ENCODE measurements at places on chromosomes 11 and 22.

- no peak for DNase-seq
Observed at GRCh38 chr22:43036282-43036829, 21.4 kb upstream of the PACSIN2 start.

DNA sequence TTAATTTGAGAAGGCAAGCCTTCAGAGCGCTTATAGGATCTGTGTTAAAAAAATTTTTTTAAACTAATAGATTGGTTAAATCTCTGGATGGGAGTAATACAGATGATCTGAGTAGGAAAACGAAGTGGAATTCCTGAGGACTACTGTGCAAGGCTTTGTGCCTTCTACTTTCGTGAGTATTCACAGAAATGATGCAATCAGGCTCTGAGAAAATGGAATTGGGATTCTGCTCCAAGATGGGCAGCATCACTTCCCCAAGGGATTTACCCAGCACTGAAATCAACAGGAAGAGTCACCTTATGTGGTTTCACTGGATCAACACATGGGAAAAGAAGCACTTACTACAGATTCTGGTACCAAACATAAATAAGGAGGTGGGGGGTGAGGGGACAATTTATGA is 12.5 kb downstream of the KMT5B start:
- no peak for DNase-seq

GRCh38 chr11:33893711-33894397 is 2.0 kb upstream of the LMO2 start:
- no peak for DNase-seq

DNA sequence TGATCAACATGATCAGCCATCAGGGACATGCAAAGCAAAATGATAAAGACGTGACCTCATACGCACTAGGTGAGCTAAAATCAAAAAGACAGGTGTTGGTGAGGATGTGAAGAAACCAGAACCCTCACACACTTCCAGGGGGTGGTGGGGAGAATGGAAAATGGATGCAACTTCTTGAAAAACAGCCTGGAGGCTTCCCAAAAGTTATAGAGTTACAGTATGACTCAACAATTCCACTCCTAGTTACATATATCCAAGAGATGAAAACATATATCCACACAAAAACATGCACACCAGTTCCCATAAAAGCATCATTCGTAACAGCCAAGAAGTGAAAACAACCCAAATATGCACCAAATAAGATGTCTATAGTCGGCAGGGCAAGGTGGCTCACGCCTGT is 42.1 kb upstream of the APLNR start:
- no peak for DNase-seq

GRCh38 chr11:129608711-129609110 is 206.9 kb upstream of the TMEM45B start:
- DNase-seq = no peak

GRCh38 chr11:8867931-8868631 is 42.9 kb upstream of the AKIP1 start:
- no peak for DNase-seq

- DNase-seq = no peak
Observed at GRCh38 chr22:22030493-22031182, 48.1 kb upstream of the TOP3B start.

- no peak for DNase-seq
Observed at GRCh38 chr11:77080643-77081210, 14.0 kb downstream of the CAPN5 start.

DNA sequence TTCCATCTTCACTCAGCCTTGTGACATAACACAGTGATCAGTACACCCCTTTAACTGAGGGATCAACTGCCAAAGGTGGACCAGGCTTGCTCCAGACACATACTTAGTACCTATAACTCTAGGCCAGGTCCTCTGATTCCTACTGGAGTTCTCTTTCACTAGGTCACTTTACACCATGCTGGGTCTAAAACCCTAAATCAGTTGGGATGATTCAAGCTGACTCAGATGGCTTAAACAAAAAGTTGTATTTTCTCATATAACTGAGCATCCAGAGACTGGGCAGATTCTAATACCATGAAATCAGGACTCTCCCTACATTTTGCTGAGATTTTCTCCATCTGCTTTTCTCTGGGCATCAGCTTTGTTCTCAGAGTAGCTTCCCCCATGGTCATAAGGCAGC is 26.0 kb upstream of the FLI1 start:
- DNase-seq = no peak

- DNase-seq = no peak
Observed at GRCh38 chr11:123690485-123690884, 36.1 kb upstream of the SCN3B start.

- no peak for DNase-seq
Observed at GRCh38 chr11:17933708-17934107, 79.1 kb downstream of the SERGEF start.

GRCh38 chr11:69446108-69446507 is 35.4 kb upstream of the LINC01488 start:
- no peak for DNase-seq

GRCh38 chr11:46294365-46295309 is 17.2 kb downstream of the CREB3L1 start:
- DNase-seq = no peak

DNA sequence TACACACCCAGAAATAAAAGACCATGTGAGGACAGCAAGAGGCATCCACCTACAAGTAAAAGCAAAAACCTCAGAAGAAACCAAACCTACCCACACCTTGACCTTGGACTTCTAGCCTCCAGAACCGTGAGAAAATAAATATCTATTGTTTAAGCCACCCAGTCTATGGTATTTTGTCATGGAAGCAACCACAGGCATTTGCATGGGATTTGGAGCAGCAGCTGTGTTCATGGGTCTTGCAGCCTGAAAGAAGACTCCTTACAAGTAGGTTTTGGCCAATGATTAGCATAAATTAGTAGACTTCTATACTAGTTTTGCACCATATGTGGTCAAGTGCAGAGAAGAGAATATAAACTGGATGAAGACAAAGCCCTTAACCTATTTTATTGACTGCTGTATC is 27.9 kb downstream of the FSHB start:
- DNase-seq = no peak

- no peak for DNase-seq
Observed at GRCh38 chr11:10534316-10534715, 6.7 kb downstream of the RNF141 start.

- DNase-seq = no peak
Observed at GRCh38 chr22:24937114-24937513, 9.4 kb downstream of the LHFPL7 start.

DNA sequence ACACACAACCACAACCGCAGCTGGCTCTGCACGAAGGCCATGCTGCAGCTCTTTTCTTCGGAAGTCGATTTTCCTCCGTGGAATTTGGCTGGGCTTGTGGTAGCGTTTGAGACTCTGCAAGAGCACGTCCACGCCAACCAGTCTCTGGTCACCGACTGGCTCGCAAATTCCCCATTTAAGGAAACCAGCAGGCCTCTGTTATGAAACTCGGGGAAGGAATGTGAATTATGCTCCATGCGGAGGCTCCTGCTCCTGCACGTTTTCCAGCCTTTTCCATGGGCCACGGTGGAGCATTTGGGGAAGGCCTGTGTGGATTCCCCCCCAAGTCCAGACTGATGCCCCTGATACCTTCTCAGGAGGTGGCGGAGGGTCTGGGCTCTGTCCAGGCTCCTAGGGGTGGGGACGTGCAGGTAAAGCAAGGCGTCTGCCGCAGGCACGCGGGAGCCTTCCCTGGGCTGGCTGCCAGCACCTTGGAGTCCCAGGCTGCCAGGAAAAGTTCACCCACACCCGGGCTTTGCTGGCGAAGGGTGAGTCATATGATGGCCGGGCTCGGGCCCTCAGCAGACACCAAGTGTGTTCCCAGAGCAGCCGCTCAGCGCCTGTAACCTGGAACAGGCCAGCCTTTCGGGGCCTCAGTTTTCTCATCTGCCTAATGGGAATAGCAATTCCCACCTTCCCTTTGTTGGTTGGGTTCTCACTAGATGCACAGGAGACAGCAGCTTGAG is 41.9 kb downstream of the LRP5 start:
- DNase-seq = no peak

DNA sequence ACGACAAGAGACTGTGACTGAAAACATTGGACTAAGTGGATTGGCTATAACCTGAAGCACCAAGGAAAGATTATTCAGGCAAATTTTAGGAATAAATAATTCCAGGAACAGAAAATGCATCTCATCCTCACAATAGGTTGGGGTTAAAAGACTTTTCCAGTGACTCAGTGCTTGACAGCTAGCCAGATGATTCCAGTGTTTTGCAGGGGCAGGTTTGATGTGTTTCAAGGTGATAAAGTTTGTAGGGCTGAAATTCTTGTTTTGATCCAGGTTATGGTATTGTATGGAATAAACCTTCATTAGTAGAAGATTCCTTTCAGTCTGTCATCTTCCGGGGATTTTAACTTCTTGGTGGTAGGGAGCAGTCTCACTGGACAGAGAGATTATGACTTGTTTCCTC is 2.3 kb downstream of the EXT2 start:
- no peak for DNase-seq

- DNase-seq = peak; percentile 40
Observed at GRCh38 chr11:126282736-126283591, at the start of gene TIRAP. TIRAP (plus strand) TSS chr11:126283093; CDS start chr11:126290895, 7,802 bp downstream.

DNA sequence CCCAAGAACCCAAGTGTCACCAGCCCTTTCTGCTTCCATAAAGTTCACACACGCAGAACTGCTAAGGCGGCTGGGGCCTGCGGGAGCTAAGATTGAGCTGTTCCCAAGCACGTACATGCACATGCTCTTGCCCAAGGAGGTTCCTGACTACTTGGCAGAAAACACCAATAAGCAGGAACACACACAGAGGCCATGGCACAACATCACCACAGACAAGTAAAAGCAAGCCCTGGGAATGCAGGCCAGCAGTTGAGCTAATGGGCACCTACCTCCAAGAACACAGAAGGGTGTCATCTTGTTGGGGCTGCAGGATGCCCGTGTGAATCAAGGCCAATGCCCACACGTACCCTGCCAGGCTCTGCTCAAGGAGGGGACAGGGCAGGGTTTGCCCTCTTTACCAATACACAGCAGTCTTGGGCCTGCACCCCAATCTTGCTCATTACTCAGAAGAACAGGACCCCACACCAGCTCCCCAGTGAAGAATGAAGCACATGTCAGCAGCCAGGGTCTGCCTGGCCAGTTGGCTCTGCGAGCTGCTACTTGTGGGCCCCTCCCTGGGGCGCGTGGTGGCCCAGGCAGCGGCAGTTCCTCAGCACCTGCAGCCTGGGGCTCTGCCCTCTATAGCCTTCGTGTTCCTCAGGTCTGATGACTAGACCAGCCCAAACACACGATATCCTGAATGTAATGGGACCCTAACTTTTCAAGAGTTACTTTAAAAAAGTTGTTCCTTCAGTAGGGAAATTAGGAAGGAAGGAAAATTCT is 32.3 kb upstream of the CYP2D6 start:
- DNase-seq = no peak

- DNase-seq = no peak
Observed at GRCh38 chr11:19628018-19628417, 84.6 kb upstream of the NAV2 start.

DNA sequence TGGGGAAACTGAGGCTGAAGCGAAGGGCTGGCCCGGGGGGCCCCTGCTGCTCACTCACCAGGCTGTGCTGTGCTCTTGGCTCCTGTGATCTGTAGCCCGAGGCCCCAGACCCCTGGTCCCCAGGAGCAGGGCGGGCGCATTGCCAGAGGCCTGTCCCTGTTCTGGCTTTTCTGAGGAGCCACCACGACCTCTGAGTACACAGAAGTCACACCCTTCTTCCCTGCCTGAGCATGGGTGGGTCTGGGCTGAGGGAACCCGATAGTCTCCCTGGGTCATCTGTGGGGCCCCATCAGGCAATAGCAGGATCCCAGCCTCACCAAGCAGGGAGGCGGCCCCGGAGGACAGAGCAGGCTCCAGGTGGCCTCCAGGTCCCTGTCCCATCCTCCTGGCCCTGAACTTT is 5.1 kb downstream of the CASTOR1 start:
- DNase-seq = no peak

DNA sequence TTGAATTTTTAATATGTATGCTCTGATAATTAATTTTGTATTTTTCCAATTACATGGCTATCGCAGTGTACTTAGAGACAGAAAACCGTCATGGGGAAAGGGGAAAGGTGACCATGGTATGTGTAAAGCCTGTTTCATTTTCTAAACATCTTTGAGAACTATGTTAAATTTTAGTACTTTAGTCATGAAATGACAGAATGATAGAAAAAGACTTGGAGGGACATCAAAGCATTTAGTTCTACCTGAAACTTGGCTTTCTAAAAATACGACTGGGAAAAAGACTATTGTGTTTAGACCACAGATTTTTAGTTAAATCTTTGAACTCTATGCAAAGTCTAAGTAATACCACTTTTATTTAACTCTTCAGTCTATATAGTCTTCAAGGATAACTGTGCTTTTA is 54.1 kb downstream of the MAML2 start:
- no peak for DNase-seq

DNA sequence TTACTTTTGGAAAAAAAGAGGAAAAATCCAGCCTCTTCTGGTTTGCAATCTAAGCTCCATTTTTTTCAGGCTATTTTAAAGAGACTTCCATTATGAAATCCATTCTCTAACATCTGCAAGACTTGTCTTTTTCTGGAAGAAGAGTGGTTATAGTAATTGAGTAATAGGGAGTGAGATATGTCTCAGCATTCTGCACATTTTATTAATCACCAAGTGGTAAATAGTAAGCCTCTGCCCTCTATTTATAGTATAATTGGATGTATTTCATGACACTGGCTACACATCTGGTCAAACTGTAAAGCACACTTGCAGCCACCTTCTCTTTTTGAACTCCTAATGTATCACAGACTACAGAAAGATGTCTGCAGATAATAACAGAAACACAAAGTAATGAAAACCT is 391.1 kb downstream of the ETS1 start:
- no peak for DNase-seq

DNA sequence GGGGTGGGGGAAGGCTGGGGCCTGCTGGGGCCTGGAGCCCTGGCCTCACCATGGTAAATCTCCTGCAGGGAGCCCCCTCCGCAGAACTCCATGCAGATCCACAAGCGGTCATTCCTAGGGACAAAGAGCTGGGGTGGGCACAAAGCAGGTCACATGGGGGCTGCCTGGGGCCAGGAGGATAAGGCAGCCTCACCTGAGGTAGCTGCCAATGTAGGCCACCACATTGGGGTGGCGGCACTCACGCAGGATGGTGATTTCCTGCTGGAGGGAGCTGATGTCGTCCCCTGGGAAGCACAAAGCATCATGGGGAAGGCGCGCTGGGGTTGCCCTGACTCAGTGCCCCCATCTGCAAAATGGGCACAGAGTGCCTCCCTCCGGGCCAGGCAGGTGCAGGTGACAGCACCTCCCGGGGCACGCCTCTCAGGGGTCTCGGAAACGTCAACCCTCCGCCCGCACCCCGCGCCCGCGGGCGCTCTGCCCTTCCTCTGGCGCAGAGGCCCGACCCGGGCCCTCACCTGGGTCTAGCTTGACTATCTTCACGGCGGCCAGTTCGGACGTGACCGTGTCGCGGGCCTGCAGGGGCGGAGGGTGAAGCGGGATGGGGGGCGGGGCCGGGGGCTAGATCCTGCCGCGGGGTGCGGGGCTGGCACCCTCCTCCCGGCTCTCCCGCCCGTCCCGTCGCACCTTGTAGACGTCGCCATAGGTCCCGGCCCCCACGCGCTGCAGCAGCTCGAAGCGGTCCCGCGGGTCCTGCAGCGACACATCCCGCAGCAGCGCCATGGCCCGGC is 450 bp downstream of the MAP4K2 start:
- DNase-seq = peak; percentile 14

All from T-helper 2 cell (primary cell).